Naive B cell (primary cell): ENCODE measurements at places on chromosomes 16 and 17. TPM values are rescaled to one million over a fixed set of nuclear protein-coding genes. Genes with fewer than 3 reads are reported as not detected.

Gene TBC1D26
- polyA plus RNA-seq, result not detected

Gene CDRT15L2
- polyA plus RNA-seq, result not detected

Gene TEKT3
- polyA plus RNA-seq, result not detected

Gene CEMP1
- 2.4 TPM for polyA plus RNA-seq

Gene GUCY2D
- polyA plus RNA-seq, result not detected

GRCh38 chr17:62738281-62738680 lies 69.8 kb downstream of the MARCHF10 start:
- H3K27me3 ChIP-seq, result no peaks in the 10 kb centered on the region
- DNase-seq, result no peak
- no peaks in the 10 kb centered on the region for H3K4me1 ChIP-seq
- H3K36me3 ChIP-seq, result no peaks in the 10 kb centered on the region
- H3K27ac ChIP-seq, result peak overlapping the region; percentile 75
- no peak overlapping the region for H3K4me3 ChIP-seq

Gene KRT20
- not detected for polyA plus RNA-seq

Gene IRX6
- not detected for polyA plus RNA-seq

GRCh38 chr17:9643611-9644010 lies 1.7 kb upstream of the USP43 start:
- H3K4me1 ChIP-seq, result peaks cover 22% of the 10 kb centered on the region
- H3K4me3 ChIP-seq, result peak overlapping the region; percentile 78
- no peak overlapping the region for H3K27ac ChIP-seq
- H3K36me3 ChIP-seq, result no peaks in the 10 kb centered on the region
- H3K27me3 ChIP-seq, result peaks cover 36% of the 10 kb centered on the region

Gene ABCA8
- not detected for polyA plus RNA-seq

Gene LRRC46
- polyA plus RNA-seq, result 0.39 TPM

Gene EMC8
- polyA plus RNA-seq, result 18.8 TPM

- H3K36me3 ChIP-seq, result peaks cover 12% of the 10 kb centered on the region
- H3K27ac ChIP-seq, result no peak overlapping the region
- no peaks in the 10 kb centered on the region for H3K27me3 ChIP-seq
- no peaks in the 10 kb centered on the region for H3K4me1 ChIP-seq
Measured at GRCh38 chr17:73342050-73342522, 30.3 kb upstream of the CDC42EP4 start.

- no peak overlapping the region for H3K27ac ChIP-seq
- DNase-seq, result no peak
- H3K36me3 ChIP-seq, result peaks cover 6% of the 10 kb centered on the region
Measured at GRCh38 chr16:3797473-3797872, 80.1 kb upstream of the TRAP1 start.
